ENCODE measurements at places on chromosomes 11 and 22. TPM values are rescaled to one million over a fixed set of nuclear protein-coding genes. Genes with fewer than 3 reads are reported as not detected.

The TST gene
- total RNA-seq: not detected

The WBP2NL gene
- 4.6 TPM for total RNA-seq

The LRRC75B gene
- total RNA-seq: not detected

The CYTH4 gene
- total RNA-seq: 193 TPM

DNA sequence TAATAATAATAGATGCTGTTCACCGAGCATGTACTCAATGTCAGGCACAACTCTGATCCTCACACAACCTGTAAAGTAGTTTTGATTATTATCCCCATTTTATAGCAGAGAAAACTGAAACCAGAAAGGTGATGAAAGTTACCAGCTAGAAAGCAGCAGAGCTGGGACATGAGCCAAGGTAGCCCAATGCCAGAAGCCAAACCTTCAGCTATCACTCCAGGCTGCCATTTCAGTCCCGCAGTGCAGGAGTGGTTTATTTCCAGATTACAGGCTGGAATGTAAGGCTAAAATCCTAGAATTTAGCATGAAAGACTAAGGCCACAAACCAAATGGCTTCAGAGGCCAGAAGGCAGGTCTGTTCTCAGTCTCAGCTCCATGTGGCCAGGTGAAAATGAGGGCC is 108.8 kb downstream of the TENM4 start:
- no peaks in the 10 kb centered on the region for H3K36me3 ChIP-seq
- no peak for DNase-seq
- H3K27ac ChIP-seq: no peak overlapping the region

- no peak overlapping the region for H3K4me3 ChIP-seq
- H3K27ac ChIP-seq: peak overlapping the region; percentile 85
- DNase-seq: no peak
Observed at GRCh38 chr22:26549902-26550497, 37.7 kb upstream of the TFIP11 start.

- no peaks in the 10 kb centered on the region for H3K4me1 ChIP-seq
- H3K27ac ChIP-seq: peak overlapping the region; percentile 28
- peaks cover 10% of the 10 kb centered on the region for H3K36me3 ChIP-seq
- no peak overlapping the region for H3K4me3 ChIP-seq
Observed at GRCh38 chr11:6574816-6575715, 28.4 kb downstream of the RRP8 start.

DNA sequence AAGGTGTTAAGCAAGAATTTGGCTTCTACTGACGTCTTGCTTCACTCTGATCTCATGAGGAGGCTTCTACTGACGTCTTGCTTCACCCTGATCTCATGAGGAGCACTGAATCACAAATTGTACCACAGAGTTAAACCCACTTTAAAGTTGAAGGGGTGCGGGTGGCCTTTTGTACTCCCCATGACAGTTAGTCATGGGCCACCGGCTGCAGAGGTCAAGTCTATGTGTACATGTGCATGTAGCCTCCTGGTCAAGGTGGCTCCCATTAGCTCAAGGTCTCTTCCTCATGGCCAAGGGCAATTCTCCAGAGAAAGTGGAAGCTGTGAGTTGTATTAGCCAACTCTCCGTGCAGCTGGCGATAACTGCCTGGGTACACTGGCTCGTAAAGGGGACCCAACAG is 23.1 kb upstream of the FZD4 start:
- H3K27me3 ChIP-seq: no peaks in the 10 kb centered on the region
- no peak overlapping the region for H3K4me3 ChIP-seq
- no peak overlapping the region for H3K27ac ChIP-seq
- peaks cover 15% of the 10 kb centered on the region for H3K36me3 ChIP-seq
- H3K4me1 ChIP-seq: no peaks in the 10 kb centered on the region

DNA sequence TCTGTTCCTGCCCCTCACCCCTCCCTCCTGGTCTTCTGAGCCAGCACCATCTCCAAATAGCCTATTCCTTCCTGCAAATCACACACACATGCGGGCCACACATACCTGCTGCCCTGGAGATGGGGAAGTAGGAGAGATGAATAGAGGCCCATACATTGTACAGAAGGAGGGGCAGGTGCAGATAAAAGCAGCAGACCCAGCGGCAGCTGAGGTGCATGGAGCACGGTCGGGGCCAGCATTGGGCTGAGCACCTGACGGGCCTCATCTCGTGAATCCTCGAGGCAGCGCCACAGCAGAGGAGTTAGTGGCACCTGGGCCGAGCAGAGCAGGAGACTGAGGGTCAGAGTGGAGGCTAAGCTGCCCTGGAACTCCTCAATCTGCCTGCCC is 941.8 kb downstream of the BRD1 start:
- H3K36me3 ChIP-seq: no peaks in the 10 kb centered on the region
- H3K4me3 ChIP-seq: no peak overlapping the region
- no peak for DNase-seq
- H3K4me1 ChIP-seq: no peaks in the 10 kb centered on the region
